ENCODE measurements at places on chromosomes 2 and 18.

GRCh38 chr2:30444273-30444672 lies 2.8 kb upstream of the LCLAT1 start:
- DNase-seq: no peak

DNA sequence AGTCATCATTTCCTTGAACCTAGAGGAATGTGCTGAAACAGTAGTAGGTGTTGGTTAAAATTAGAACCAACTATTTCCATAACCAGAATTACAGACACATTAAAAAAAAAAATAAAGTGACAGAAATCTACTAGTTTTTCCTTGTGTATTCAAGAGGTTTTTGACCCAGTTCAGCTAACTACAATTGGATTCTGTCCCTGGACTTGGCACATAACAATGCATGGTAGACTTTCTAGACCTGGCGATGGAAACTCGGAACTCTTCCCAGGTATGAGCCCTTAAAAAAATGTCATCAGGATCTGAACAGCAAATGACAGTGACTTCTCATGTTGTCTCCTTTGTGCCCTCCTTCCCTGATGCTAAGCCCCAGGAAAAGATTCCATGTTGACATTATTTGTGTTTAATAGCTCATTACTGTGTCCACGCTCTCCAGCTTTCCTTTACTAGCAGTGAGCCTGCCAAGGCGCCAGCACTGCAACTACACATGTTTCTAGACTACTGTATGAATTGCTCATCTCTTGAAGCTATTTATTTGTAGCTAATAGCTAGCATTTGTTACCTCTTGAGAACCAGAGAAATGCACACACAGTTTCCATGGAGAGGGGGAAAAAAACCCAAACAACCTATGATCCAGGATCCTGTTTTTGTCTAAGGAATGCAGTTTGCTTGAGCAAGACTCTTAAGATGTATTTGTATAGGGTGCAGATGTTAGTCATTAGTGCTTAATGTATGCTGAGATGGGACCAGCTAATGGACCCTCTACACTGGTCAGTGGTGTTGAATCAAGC lies 148.5 kb downstream of the FMNL2 start:
- no peak for DNase-seq

- peak; percentile 63 for DNase-seq
These were observed 285.9 kb downstream of the RNF144A start for GRCh38 chr2:7203056-7203467.

DNA sequence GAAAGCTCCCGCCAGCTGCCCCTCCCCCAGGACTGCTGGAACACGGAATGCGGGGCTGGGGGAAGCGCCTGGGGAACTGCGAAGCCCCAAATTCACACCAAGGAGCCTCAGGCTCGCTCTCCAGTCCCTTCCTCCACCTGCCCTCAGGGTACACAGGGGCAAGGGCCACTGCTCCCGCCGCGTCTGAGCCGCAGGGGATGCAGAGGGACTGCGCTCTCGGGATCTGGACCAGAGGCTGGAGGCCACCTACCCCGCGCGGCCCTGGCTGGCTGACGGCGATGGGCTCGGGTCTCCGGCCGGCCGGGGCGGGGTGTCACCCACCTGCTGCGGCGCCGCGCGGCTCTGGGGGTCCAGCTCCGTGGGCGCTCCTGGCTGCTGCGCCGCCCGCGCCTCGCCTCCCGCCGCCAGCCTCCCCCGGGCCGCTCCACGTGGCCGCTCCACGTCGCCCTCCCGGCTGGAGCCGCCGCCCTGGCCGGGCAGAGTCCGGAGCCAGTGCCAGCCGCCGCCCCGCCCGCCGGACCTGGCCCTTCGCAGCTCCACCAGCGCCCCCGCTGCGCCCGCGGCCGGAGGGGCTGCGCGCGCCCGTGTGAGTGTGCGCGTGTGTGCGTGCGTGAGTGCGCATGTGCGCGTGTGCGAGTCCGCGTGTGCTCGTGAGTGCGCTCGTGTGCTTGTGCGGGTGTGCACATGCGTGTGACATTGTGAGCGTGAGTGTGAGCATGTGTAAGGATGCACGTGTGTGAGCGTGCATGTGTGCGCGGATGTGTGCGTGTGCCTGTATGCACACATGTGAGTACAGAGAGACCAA lies at the start of gene CGREF1:
TSS of gene CGREF1 (minus strand) at position 604 of the 805 bp plus-strand sequence. CDS start 14,762 bp downstream, outside the sequence.
- DNase-seq: peak; percentile 76

Data from iPS-NIHi11 (cell line).